ENCODE measurements at places on chromosomes 2 and 18.

DNA sequence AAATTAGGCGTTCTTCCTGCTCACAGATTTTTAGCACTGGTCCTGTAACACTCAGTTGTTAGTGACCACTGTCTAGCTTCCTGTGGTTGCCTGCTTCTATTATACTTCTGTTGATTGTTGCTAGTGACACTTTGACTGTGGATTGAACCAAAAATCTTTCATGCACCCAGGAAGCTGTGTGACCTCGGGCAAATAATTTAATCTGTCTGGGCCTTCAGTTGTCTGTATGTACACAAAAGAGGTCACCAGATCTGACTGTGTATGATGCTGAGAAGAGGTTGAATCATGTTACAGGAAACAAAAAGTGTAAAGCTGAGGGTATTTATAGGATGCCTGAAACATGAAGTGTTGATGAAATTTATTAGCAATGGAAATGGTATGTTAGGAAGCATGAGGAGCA, 12.7 kb downstream of the ICOS start:
- no peak for DNase-seq

GRCh38 chr18:67219821-67220220, 296.7 kb downstream of the DSEL start:
- no peak for DNase-seq

DNA sequence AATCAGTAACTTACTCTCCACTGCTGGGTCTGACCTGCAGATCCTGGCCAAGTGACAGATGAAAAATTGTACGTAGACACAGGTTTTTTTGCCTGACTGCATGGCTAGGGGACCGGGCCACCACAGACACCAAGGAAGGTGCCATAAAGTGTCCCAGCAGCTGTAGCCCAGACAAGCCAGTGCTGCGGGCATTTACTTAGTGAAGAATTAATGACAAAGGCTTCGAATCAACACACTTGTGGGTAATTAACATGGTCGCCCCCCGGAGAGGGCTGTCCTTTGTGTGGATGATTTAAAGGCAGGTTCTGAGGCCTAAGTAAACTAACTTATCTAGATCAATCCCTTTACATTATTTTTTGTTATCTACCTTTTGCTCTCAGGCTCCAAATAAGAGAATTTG, 1709.1 kb upstream of the LRRTM1 start:
- DNase-seq, result no peak

- no peak for DNase-seq
Observed at GRCh38 chr2:120956486-120957156, 221.0 kb downstream of the GLI2 start.

- DNase-seq, result no peak
Observed at GRCh38 chr2:3529316-3530025, 10.1 kb upstream of the ADI1 start.

- no peak for DNase-seq
Observed at GRCh38 chr2:26847307-26847654, 651 bp upstream of the DPYSL5 start.

DNA sequence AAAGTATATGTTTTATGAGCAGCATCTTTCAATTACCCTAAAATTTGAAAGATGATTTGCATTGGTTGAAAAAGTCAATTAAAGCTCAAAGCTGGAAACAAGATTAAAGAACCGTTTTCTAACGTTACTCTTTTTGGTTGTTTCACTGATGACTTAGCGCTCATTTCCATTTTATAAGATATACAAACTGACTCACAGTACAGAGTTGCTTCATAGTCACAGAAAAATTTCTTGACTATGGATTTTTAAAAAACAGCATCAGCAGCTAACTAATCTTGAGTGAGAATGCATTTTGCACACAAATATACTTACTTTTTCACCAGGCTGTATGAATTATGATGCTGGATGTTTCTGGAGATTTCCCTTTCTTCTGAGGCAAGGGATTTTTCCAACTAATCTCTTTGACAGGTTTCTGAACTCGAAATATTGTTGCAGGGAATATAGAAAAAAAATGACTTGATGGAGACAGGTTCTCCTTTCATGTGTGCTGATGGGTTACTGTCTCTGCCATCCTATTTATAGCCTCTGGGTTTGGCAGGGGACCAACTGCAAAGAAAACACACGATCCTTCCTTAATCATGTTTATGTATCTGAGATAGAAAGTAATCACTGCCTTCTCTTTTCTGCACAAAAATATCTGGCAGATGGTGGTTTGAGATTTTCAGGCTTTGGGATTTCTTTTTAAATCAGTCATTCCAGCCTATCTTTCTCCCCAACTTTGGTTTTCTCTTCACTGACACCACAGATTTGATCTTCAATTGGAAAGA, 129.4 kb upstream of the DAPL1 start:
- DNase-seq, result no peak

DNA sequence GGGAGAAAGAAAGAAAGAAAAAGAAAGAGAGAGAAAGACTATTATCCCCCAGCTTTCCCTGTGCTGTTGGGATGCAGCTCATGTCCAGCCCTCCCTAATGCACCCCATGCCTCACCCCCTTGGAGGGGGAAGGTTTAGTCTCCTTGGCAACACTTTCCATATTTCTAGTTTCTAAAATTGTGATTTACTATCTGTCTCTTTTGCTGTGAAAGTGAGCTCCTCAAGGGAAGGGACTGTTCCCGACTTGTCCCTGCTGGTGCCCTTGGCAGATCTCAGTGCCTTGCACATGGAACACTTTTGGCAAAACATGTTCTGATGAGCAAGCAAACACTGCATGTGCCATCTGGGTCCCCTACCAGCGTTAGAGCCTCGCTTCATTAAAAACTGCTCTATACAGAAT, 11.7 kb upstream of the NAPG start:
- no peak for DNase-seq

GRCh38 chr18:374721-375168, 106.9 kb upstream of the THOC1 start:
- DNase-seq, result no peak

GRCh38 chr2:50962731-50963130, 69.2 kb downstream of the NRXN1 start:
- DNase-seq, result no peak

- DNase-seq, result peak; percentile 44
Observed at GRCh38 chr18:76822506-76823160, at the start of gene ZNF236. ZNF236 (plus strand) TSS chr18:76822557; CDS start chr18:76822608, 51 bp downstream.

DNA sequence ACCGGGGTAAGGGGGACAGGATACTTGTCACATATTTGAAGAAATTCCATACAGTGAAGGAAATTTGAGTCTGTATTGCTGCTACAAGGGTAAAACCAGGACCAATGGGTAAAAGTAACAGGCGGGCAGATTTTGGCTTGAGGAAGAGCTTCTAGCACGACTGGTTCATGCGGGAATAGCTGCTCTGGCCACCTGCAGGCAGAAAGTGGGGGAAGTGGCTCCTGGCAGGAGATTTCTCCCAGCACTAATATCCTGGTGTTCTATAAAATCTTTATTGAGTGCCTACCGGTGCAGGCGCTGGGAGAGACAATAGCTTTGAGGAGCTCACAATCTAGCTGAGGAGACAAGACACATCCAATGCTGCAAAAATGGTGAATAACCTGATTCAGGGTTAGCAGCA, 198.5 kb downstream of the LOXHD1 start:
- DNase-seq, result no peak

DNA sequence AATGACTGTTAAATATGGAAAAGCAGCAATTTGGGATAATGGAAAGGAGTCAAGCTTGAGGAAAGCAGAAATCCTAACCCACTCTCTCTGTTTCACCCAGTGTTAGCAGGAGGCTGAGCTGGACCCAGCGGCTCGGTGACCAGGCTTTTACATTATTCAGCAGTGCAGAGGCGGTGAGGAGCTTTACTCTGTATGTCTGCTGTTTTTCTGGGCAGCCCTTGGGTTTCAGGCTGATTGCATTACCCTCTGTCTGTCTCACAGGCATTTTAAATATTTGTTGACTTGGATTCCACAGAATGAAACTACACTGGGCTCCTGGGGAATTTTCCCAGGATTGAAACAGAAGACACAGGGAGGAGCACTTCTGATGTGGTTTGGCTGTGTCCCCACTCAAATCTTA, 368.0 kb downstream of the GALR1 start:
- no peak for DNase-seq

DNA sequence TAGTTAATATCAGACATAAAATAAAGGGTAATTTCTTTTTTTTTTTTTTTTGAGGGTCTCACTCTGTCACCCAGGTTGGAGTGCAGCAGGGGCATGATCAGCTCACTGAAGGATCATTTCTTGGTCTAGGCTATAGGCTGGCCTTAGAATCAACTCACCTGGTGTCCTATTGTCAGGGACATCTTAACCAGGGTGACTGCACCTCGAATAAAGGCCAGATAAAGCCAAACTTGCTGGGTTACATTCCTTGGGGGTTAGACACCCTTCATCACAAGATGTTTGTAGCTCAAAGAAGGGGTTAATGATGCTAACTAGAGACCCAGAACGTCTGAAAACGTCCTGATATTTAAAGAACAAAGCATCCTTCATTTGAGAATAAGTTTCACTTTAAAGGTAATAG, 17.9 kb downstream of the SPATA3 start:
- no peak for DNase-seq

DNA sequence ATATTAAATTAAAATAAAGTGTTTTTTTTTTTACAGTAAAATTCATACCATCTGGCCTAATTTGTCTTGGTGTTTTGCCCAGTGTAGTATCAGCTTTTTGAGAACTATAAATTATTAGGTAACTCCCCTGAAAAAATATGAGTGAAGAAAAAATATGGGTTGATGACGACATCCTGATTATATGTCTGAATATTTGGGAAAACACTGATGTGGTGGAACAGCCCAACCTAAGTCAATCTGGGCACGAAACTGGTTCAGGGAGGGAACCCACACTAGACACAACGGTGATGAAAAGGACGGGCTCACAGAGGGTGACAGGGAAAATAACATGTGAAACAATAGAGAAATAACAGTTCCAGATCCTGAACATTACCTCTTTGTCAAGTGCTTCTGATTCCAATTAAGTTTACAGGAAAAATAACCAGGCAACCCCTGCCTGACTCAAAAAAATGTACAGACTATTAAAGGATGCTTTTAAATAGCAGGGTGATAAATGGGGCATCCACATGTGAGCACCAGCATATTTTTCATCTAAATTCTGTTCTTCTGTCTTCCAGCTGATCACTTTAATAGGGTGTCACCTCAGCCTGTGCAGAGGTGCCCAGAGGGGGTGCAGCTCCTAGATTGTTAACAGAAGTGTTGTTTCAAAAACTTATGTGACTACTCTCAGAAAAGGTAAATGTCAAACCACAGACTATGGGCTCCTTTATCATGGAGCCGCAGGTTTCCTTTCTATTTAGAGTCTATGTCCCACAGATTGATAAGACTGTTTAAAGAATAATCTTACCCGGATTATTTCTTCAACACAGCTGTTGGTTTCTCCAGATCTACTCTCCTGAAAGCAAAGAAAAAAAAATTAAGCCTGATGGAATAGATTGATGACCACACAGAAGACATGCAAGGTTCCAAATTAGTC, 305.4 kb downstream of the AFF3 start:
- no peak for DNase-seq

GRCh38 chr2:188176620-188177019, 115.1 kb upstream of the GULP1 start:
- no peak for DNase-seq

DNA sequence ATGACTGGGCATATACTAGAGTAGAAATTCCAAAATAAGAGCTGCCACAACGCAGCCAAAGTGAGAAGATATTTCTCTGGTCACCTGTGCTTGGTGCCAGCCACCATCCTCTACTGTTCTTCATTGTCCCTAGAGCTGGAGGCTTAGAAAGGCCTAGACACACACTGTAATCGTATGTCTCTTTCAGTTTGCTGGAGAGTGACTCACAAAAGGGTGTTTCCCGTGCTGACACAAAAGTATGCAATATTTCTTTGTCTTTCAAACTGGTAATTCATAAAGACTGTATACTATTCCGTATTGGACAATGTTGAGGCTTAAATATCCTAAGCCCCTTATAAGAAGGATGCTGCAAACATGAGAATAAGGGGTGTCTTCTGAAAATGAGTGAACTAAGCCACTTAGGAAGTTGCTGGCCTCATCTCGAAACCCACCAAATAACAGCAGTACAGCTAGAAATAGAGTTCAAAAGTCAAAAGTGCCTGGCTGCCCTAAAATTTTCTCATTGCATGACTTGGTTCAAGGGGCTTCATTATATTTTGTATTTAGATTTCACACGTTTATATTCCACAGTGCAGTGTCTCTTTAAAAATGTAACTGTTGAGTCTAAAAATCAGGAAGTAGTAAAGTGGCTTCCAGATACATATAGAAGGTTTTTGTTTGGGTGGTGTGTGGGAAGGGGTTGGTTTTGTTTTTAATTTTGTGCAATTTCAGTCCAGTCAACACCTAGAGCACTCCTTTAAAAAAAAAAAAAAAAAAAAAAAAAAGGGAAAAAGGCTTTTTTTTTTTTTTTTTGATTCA, 601.1 kb downstream of the ARHGAP15 start:
- no peak for DNase-seq

- no peak for DNase-seq
Observed at GRCh38 chr2:31031132-31031706, 107.0 kb downstream of the GALNT14 start.

GRCh38 chr2:96264656-96265348, 995 bp downstream of the TMEM127 start:
- no peak for DNase-seq

DNA sequence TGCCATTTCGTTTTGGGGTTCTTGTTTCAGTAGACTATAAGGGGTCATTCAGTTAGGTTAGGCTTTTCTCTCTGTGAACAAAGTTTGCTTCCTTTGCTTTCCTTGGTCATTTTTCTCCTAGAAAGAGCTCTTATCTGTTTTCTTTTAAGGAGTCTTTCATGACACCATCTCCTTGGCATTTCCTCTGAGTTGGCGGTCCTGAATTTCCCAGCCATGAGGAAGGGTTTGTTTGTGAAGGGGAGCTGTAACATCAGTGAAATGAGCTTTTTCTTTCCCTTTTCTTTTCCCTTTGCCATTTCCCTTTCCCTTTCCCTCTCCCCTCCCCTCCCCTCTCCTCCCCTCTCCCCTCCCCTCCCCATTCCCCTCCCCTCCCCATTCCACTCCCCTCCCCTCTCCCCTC, 61.7 kb downstream of the MAP4K4 start:
- no peak for DNase-seq

- DNase-seq, result no peak
Observed at GRCh38 chr2:19674051-19675002, 227.5 kb downstream of the TTC32 start.

- no peak for DNase-seq
Observed at GRCh38 chr2:195500879-195501278, 156.1 kb upstream of the SLC39A10 start.
